ENCODE measurements at places on chromosomes 2 and 18.

- no peak for DNase-seq
These were observed 353.9 kb upstream of the GYPC start for GRCh38 chr2:126302043-126302442.

GRCh38 chr2:181788897-181789555 is 102.5 kb upstream of the ITPRID2 start:
- DNase-seq, result no peak

GRCh38 chr18:9803063-9803697 is 82.6 kb upstream of the TXNDC2 start:
- DNase-seq, result no peak

GRCh38 chr2:151891566-151892194 is 63.5 kb upstream of the ARL5A start:
- no peak for DNase-seq

GRCh38 chr18:36624451-36625167 is 204.2 kb downstream of the TPGS2 start:
- DNase-seq, result no peak

DNA sequence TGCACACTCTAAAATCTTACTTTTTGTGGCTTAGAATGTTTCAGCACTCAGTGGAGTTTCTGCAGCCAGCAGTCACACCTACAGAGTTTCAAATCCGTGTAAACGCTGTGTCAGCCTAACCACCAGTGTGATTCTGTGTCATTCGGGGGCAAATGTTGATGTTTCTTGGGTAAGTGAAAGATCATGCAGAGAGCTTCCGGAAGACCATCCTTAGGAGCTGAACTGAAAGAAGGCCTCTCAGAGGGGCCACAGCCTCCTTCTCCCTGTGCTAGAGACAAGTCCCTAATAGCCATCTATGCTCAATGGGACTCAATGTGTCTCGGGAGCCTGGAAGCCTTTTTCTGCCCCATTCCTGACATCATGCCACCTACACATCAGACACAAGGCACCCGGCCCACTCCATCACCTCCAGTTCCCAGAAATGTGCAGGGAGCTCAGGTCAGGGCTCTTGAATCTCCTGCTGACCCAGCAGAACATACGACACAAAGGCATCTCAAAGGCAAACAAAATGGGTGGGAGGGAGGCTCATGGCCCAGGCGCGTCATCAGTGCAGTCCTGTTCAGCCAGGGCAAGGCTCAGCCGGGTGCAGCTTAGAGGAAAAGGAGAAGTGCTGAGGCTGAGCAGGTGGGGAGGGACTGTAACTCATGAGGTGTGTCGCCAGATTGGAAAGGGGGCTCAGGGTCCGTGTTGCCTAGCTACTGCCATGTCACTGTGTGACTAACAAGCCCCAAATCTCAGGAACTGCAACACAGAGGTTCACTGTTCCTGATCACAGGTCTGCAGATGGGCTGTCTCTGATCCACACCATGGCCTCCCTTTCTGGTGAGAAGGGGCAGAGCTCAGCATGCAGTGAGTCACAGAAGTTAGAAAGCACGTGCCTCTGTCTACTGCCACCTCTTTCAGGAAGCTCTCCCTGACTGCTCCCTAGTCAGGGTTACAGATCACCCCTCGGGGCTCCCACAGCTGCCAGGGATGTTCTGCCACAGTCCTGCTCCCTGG is 82.0 kb downstream of the SMAD7 start:
- peak; percentile 88 for DNase-seq

DNA sequence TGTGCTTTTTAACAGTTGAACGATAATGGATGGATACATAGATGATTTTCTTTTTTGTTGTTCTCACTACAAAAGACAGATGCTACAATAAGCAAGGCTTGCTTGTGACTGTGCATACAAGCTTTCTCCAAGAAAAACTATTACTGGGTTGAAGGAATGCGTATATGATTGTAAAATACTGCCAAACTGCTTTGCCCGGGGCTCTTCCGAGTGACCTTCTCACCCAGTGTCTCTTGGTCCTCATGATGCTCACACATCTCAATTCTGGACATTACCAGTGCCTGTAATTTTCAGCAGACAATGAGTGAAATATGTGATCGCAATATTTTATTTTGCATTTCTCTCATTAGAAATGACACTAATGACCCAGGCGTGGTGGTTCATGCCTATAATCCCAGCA is 35.9 kb downstream of the INPP5D start:
- no peak for DNase-seq

DNA sequence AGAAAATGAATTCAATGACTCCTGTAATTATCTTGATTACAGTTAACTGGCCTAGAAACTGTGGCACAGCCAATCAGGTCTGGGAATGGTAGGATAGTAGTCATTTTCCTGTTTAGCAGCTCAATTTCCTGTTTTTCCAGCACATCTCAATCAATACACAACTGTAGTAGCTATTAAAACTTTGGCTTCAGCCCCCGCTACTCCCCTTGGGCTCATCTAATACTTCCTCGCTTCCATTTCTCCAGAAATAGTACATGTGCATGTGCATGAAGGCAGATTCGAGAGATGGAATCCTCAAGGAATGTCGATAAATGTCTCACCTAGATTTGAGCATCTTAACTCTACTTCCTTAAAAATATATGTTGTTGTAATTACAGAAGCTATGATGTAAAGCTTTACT is 9.7 kb downstream of the COBLL1 start:
- DNase-seq, result no peak

- DNase-seq, result no peak
These were observed 366.2 kb upstream of the LRRTM1 start for GRCh38 chr2:80670763-80671162.

- DNase-seq, result peak; percentile 79
These were observed 337.4 kb upstream of the SLC14A2 start for GRCh38 chr18:45277908-45278307.

- DNase-seq, result peak; percentile 56
These were observed 25.9 kb downstream of the CD8A start for GRCh38 chr2:86764661-86765309.

DNA sequence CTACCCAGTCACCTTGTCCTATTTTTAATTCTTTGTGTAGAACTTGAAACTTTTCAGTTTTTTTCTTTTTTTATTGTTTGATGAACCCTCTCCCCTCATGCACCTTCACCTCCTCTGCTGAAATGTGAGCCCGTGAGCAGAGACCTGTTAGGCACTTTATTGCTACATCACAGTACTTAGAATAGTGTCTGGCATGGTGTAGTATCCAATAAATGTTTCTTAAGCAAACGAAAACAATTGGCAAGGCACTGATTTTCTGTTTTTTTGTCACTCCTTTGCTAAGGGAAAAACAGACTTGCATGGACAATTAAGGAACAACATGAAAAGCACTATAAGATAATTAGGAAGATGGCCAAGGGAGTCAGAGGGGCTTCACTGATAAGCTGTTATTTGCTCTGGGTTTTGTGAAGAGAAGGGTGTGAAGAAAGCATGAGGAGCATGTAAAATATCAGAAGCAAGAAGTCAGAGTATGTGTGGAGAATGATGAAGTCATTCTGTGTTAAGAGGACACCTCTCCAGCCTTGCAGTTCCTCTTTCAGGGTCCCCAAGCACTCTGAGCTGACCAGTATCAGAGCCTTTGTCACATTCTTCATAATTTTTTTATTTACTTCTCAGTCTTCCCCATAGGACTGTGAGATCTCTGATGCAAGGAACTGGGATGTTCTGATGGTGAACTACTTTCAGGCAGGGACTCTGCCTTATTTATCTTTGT is 99.7 kb upstream of the CAVIN2 start:
- DNase-seq, result peak; percentile 46

DNA sequence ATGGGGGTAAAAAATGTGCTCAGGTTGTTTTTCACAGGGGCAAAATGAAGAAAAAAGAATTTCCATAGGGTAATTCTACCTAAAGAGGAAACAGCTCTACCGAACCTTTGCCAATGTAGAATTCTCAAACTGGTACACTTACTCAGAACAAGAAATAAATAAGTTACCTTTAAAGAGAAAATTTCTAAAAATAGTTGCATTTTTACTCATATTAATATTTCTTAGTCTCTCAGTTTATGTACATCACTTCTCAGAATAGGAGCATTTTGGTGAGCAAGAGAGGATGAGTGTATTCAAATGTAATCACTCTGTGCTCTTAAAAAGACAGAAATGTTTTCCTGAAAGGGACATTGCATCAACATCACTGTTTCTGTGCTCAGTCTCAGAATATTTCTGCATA is 574.7 kb upstream of the SLC8A1 start:
- no peak for DNase-seq

GRCh38 chr2:240987588-240987987 is 10.8 kb upstream of the SNED1 start:
- DNase-seq, result no peak

DNA sequence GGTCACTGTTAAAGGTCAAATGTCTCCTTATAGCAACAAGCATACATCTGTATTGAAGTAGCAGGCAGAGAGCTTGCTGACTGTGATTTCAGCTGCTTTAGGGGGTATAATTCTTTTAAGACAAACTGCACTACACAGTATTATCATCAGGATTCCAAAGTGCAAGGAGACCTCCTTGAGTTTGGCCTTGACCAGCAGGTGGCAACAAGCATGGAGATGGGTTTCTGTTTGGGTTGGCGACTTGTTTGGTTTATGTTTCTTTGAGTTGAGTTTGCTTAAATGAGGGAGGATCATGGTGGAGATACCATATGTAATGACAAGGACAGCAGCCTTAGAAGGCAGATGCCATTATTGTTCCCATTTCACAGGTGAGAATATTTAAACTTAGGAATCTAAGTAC is 681.0 kb upstream of the ID2 start:
- DNase-seq, result no peak
